ENCODE measurements at places on chromosomes 11 and 22.
A peak's percentile ranks its signal among the peaks of the same experiment; 100 is the strongest.

DNA sequence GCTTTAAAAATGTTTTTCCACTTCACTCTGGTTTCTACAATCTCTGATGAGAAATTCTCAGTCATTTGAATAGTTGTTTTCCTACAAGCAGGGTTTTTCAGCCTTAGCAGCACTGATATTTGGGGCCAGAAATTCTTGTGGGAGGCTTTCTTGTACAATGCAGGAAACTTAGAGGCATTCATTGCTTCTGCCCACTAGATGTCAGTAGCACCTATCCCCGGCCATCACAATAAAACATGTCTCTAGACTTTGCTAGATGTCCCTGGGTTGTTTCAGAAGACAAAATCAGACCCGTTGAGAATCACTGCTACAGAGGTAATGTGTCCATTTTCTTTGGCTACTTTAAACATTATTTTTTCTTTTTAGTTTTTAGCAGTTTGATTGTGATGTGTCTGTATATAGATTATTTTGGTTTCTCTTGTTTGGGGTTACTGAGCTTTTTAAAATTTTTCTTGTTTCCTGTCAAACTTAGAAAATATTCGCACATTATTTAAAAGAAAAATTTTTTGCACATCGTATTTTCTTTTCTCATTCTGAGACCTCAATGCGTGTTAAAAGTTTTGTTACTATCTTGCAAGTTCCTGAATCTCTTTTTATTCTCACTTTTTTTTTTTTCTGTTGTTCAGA, 60.8 kb upstream of the CCDC179 start:
- DNase-seq, result peak; percentile 17

DNA sequence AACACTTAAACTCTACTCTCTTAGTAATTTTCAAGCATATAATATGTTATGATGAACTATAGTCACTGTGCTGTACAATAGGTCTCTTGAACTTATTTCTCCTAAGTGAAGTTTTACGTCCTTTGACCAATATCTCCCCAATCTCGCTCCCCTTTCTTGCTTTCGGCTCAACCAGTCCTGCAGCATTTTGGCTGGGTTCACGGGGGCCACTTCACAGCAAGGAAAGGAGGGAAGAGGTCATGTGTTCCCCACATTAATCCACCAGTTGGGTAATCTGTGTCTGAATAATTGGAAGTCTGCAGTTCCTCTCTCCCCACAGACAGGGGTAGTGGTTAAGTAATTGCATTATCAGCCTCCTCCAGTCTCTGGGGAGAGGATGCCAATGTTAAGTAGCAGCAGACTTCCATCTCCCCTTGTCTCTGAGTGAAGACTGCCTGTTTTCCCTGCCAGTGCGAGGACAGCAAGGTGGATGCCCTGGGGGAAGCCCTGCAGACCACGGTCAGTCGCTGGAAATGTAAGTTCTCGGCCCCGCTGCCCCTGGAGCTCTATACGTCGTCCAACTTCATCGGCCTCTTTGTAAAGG, 59.2 kb upstream of the CRTAM start:
- DNase-seq, result no peak

DNA sequence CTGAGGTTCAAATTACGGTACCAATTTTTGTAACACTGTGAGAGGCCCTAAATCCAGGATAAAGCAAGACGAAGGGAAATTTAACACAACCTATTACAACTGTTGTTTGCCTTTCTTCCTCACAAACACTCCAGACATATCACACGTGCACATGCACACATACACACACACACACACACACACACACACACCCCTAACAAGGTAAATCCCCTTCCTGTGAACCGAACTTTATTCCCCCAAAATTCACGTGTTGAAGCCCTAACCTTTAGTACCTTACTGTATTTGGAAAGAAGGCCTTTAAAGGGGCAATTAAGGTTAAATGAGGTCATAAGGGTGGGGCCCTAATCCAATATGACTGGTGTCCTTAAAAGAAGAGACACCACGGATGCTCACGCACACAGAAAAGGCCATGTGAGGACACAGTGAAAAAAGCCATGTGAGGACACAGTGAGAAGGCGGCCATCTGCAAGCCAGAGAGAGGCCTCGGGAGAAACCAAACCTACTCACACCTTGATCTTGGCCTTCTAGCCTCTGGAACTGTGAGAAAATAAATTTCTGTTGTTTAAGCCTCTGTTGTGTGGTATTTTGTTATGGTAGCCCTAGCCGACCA, 1.8 kb downstream of the SERGEF start:
- no peak for DNase-seq

- DNase-seq, result no peak
These were observed 31.1 kb downstream of the GRAMD1B start for GRCh38 chr11:123461164-123461563.

GRCh38 chr11:125128450-125128849, 17.0 kb upstream of the TMEM218 start:
- DNase-seq, result no peak

DNA sequence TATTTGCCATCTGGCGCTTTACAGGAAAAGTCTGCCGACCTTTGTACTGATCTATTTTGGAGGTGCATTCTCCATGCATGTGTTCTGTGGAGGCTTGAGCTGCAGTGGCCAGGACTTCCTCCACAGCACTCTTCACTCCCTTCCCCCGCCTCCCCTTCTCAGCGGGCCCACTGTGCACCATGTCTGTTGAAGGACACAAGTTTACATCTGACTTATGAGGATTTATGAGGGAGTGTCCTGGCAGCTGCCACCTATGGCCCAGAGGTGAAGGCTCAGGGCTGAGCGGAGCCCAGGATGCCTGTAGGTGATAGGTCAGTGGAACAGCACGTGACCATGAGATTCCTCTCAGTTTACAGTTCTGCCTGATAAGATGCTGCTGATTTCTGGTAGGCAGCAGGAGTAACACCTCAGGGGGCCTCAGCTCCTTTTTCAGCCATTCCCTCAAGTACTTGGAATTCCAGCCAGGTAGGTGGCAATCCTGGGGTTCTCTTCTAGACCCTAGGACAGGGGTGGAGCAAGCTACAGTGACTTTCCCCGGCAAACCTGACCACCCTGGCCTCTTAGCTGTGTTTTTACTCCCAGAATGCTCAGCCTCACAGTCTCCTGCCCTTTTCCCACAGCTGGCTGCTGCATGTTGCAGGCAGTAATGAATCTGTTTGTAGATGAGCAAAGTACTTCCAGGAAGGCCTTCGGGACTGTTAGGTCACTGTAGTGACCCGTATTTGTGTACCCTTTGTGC, 59.9 kb downstream of the PPFIBP2 start:
- no peak for DNase-seq

DNA sequence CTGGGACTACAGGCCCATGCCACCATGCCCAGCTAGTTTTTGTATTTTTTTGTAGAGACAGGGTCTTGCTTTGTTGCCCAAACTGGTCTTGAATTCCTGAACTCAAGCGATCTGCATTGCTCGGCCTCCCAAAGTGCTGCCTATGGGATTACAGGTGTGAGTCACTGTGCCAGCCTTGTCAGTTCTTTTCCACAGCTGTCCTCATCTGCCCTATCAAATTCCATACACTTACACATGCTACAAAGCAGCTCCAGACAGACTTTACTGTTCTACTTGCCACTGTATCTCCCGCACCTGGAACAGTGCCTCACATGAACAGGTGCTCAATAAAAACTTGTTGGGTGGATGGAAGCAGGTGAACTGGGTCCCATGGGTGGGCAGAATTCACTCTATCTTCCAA, 8.2 kb downstream of the STX5 start:
- DNase-seq, result no peak

DNA sequence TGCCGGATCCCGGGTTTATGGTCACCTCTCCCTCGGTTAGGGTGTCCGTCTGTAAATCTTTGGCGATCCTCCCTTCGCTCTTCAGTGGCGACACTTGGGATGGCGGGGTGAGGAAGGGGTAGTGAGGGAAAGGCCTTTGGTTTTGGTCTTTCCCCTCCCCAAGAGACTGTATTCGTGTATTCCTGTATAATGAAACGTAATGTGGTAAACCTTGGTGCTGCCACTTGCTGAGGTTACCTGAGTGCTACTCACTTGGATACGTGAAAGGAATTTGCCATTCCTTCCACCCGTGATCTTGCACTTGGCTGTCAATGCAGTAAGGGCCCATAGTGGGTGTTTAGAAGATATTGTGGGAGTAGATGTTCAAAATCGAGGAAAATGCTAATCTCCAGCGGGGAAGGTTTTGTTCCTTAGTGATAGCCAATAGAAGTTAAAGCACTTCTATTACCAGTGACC, 578 bp upstream of the NUP160 start:
- no peak for DNase-seq

- DNase-seq, result no peak
These were observed 958.9 kb upstream of the CNTN5 start for GRCh38 chr11:98061858-98062257.

- DNase-seq, result no peak
These were observed 31.6 kb downstream of the TPST2 start for GRCh38 chr22:26558248-26558895.

DNA sequence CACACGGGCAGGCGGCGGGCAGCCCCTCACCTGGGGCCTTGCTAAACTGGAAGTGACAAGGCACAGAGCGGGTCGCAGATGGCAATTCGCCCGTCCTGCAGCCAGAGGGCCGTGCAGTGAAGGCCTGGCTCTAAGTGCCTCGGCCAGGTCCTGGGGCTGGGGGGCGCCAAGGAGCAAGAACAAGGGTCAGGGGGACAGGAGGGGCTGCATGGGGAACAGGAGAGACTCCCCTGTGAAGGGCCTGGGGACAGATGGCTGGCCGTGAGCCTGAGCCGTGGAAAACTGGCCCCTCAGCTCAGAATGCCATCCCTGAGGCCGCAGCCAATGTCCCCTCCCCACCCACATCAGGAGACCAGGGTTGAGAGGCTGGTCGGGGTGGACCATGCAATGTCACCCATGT, 60.0 kb downstream of the RTL6 start:
- DNase-seq, result no peak

DNA sequence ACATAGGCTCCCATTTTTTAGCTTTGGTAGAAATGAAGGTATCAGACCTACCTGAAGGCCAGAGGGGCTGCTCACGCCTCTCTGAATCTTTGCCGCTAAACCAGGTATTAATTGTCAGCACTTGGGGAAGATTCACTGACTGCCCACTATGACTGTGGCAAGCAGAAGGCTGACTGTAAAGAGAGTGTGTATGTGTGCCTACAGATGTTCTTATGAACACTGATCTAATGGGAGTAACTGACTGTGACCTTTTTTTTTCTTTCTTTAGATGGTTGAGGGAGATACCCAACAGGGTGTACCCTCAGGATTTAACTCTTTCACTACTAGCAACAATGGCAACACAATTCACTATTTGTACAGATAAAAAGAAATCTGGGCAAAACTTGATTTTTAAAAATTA, at the start of gene RAG2:
Gene RAG2, minus strand, starts transcription at position 186 of the 400 bp plus-strand sequence. CDS start 4,068 bp downstream, outside the sequence.
- no peak for DNase-seq

All from activated CD4-positive, alpha-beta T cell treated with anti-CD3 and anti-CD28 coated beads for 48 hours (primary cell).